Prostate gland (tissue), 2 donors: ENCODE measurements at places on chromosomes 11 and 22.

DNA sequence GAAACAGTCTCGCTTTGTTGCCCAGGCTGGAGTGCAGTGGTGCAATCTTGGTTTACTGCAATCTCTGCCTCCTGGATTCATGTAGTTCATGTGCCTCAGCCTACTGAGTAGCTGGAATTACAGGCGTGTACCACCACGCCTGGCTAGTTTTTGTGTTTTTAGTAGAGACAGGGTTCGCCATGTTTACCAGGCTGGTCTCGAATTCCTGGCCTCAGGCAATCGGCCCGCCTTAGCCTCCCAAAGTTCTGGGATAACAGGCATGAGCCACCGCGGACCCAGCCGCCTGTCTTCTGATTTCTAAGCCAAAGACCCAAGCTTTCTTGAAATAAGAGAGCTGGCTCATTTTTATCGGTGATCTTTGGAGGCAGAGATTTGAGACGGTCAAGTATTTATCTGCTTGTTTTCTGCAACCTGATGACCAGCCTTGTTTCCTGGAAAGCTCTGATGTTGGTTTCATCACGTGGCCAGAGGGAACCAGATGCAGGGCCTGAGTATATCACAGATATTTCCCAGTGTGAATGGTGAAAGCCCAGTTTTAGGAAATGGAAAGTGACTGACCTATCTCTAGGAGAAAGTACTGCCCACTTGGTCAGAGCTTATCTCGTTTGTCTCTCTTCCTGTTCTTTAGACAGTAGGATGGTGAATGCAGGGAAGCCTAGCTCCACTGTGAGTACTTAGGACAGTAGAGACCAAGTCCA, 5.7 kb upstream of the SIDT2 start:
- DNase-seq = no peak

GRCh38 chr22:38823637-38824036, 20.2 kb downstream of the NPTXR start:
- no peak for DNase-seq

GRCh38 chr22:37529652-37530345, 10.6 kb upstream of the CARD10 start:
- DNase-seq = peak; percentile 42

DNA sequence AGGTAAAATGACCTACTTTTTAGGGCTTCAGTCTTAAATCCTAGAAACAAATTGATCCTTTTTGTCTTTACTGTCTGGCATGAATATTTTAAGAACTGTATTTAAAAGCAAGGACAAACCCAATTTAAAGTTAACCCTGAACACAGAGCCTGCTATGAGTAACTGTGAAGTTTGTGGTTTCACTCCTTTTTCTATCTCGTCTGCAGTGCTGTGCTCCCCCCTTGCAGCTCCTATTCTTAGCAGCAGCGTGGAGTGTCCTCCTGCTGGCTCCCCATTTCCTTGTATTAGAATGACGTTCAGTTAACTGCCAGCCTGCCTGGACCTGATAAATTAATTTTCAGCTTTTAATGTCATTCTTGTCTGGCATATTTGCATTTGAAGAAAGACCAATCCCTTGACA, 40.0 kb upstream of the LRRC4C start:
- DNase-seq = no peak

DNA sequence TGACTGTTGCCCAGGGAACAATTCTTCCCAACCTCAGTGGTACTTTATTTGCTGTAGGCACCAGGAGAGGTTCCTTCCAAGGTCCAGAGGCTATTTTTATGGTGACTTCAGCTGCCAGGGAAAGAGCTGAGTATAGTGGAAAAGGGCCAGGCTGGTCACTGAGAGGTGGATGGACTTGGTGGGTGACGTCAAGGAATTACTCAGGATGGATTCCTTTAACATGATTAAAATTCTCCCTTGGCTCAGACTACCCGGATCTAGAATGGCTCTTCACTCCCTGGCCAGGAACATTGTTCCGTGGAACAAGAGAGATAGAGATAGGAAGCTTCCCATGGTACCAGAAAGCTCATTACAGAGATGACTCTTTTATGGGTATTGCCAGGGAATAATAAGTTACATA, 8.7 kb upstream of the CALCA start:
- DNase-seq = no peak

GRCh38 chr22:41752011-41752970, 48.2 kb upstream of the CCDC134 start:
- DNase-seq = no peak

DNA sequence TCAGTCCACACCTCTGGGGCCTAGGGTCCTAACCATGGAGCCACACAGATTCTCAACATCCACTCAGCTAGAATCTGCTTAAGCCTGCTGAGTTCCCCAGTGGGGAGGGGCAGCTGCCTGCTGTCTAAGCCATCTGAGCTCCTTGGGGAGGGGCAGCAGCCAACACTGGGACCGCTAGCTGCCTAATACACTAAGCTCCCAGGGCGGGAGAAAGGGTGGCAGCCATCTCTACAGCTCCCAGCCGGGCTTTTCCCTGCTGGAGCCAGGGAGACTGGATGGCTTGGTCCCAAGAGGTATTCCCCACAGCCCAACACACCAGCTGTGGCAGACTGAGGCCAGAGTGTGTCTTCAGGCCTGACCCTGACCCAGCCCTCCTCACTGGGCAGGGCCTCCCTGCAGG, 217.3 kb upstream of the TMEM45B start:
- no peak for DNase-seq

DNA sequence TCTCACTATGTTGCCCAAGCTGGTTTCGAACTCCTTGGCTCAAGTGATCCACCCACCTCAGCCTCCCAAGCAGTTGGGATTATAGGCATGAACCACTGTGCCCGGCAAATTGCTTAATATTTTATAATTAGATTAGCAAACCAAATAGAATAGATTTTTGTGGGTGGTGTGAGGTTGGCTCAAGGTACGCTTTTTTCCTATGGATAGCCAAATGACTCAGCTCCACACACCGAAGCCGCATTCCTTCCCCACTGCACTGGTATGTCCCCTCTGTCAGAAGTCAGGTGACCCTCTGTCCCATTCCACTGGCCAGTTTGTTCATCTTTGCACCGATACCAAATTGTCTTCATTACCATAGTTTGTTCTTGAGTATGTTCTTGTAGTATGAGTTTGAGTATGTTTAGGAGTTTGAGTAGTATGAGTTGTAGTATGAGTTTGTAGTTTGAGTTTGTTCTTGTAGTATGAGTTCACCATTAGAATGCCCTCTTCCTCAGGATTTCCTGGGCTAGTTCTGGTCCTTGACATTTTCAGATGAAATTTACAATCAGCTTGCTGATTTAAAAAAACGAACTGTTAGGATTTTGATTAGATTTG, 19.4 kb downstream of the SUSD2 start:
- no peak for DNase-seq

- DNase-seq = no peak
These were observed 43.1 kb downstream of the BRD1 start for GRCh38 chr22:49784630-49784971.

DNA sequence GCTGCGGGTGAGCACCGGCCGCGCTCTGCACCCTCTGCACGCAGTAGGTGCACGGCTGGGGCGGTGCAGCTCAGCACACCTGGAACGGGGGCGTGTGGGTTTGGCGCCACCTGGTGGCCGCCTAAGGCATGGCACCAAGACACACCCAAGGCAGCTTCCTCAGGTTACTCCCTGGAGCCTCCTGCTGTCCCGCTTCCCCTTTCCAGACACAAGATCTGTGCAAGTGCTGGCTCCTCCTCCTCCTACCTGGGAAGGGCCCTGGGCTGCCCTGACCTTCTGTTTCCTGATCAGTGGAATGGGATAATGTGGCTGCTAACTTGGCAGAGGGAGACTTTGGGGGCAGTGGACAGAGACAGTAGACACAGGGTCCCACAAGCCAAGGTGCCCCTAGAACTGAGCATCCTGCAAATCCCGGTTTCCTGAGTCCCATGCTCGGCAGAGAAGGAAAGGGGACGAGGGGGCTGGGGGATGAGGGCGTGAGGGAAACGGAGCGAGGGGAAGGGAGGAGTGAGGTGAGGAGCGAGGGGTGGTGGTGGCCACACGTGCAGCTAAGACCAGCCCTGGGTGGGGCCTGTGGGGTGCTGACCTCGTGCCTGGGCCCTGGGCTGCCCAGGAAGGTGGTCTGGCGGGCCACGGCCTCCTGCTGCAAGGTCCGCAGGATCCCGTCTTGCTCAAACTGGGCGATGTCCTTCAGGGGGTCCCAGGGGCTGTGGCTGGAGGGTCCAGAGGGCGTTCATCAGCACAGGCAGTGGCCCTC, 34.8 kb upstream of the CARS1 start:
- peak; percentile 54 for DNase-seq

DNA sequence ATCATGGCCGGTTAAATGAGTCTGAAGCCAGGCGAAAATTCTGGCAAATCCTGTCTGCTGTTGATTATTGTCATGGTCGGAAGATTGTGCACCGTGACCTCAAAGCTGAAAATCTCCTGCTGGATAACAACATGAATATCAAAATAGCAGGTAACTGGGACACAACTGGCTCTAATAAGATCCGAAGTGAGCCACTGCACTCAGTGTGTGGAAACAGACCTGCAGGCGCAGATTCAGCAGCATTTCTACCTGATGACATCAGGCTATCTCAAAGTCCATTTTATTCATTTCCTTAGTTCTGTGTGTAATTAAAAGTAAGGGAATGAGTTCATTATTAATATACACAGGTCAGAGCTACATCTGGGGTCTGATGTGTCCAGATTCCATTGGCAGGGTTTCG, 78.2 kb downstream of the PPP2R1B start:
- no peak for DNase-seq

GRCh38 chr11:10067629-10068300, 226.3 kb downstream of the SBF2 start:
- no peak for DNase-seq

DNA sequence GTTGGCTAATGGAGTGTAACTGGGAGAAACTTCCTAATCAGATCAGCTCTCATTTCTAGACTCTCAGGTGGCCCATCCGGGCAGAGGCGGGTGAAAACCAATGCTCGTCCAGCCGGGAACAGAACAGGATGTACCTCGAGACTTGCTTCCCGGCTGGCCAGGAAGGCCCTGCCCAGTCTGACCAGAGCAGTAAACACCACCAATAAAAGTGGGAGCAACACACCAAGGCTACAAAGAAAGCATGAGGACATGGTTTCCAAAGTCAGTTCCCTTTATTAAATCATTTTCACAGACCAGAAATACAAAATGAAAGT, 940 bp upstream of the TNKS1BP1 start:
- DNase-seq = peak; percentile 79
